NCI-H1436 treated with DMSO at 0.1 percent for 48 hours (cell line): ENCODE measurements at places on chromosomes 11 and 22.

DNA sequence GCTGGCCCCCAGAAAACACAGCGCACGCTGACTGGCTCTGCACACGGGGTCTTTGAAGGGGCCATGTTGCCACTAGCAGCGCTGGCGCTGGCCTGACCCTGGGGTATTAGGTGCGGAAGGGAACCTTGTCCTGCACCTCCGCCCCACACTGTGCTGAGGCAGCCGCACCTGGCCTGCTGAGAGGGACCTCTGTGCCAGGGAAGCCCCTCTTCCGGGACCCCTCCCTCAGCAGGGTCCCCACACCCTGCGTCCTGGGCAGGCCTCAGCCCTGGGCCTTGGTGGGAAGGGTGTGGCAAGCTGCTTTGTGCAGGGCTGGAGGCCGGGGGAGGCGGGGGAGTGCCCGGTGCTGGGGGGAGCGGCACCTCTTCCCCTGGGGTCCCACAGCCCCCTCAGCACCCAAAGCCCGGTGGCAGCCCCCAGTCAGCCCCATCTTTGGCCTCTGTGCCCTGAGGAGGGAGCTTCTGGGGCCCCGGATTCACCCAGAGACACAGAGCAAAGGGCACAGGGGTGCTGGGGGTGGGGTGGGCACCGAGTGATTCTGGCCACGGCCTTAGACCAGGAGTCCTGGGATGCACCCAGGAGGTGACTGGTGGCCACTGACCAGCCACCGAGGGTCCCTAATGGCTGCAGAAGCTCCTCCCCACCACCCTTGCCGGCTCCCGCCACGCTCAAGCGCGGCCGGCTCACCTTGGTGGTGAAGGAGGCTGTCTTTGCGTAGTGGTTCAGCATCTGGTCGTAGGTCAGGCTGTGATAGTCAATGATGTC, 11.4 kb downstream of the TTLL8 start:
- DNase-seq: no peak

DNA sequence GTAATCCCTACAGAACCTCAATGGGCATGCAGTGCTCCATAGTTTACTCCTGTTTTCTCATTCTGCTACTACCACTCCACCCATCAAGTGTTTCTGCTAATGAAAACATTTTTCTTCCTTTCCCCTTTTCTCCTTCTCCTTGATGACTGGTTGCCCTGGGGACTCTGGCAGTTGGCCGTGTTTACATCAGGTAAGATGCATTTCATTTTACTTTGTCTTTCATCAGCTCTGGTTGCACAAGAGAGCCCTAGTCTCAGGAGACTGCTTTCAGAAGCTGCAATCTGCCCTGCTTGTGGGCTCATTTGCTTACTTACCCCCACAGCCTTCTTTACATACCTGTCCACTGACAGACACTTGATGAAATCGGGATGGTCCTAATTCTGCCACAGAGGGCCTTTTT, 19.6 kb upstream of the LIMK2 start:
- DNase-seq: peak; percentile 44

GRCh38 chr11:114296605-114297372, 590 bp downstream of the NNMT start:
- no peak for DNase-seq

DNA sequence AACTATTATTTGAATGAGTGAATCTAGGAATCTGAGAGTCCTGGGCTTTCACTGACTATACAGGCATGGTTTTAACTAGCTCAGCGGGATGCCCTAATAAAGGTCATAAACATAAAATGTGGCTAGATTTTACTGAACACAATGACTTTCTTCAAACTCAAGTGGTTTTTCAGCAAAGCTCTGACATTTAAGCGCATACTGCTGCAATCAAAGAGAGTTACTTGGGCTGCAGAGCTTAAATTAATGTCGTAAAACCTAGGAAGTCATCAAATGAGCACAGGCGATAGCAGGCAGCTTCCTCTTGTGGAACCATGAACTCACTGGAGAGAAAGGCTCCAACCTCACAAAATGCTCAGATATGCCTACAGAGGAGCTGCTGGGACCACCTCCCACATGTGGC, 6.7 kb downstream of the CSNK2A3 start:
- DNase-seq: no peak

DNA sequence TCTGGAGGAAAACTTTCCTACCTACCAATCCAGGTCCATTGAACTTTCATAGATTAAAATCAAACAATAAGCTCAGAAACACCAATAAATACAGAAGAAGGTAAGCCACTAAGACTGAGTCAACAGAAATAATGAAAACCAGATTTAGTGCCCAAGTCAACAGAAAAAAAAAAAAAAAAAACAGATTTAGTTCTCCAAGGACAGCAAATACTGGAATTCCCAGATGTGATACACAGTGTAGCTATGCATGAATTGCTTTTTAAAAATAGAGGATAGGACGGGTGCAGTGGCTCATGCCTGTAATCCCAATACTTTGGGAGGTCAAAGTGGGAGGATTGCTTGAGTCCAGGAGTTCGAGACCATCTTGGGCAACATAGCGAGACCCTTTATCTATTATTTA, 15.7 kb downstream of the DMC1 start:
- no peak for DNase-seq

DNA sequence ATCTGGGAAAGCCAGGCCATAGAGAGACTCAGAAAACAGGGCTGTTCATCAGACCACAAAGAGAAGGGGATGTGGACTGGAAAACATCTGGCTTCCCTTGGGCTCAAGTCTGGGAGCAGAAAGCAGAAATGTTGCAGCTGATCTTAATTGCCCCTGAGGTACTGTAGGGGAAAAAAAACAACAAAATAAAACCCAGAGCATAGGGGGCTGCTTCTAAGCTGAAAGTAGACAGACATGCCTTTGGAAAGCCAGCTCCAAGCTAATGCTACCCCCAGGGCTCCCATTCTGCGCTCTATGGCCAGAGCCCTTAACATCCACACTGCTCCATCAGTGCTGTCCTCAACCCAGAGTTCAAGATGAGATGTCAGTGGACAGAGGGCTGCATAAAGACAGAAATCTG, 2.0 kb upstream of the PACSIN3 start:
- no peak for DNase-seq

- no peak for DNase-seq
Observed at GRCh38 chr22:40412441-40412840, 42.0 kb downstream of the SGSM3 start.

GRCh38 chr11:35688023-35688422, 25.4 kb downstream of the TRIM44 start:
- DNase-seq: no peak

DNA sequence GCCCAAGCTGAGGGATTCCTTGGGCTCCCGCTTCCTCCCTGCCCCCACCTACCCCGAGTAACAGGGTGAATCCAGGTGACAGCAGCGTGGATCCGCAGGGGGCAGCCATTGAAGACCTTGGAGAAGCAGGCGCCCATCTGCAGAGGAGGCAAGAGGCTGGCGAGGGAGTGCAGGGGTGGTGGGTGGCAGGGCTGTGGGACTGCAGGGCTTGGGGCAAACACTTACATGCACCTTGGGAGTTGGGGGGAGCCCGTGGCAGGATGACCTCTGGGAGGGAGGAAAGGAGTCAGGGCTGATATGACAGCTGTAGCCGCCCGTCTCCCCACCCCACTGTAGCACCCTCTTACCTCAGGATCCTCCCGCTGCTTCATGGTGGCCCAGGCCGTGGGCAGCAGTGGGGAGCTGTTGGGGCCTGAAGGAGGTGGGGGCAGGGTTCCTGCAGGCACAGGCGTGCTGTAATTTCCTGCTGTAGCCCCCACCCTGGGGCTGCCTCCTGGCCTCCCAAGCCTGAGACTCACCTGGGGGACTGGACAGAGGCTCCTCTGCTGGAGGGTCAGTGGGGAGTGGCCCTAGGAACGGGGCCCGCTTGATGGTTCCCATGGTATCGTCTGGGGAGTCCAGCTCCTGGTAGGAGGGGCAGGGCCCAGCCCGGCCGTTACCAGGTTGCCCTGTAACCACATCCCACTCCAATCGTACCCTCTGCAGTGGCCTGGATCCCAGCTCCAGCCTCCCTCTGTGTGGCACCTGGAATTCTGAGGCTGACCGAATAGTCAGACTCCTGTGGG, 6.1 kb downstream of the MAP4K2 start:
- no peak for DNase-seq

DNA sequence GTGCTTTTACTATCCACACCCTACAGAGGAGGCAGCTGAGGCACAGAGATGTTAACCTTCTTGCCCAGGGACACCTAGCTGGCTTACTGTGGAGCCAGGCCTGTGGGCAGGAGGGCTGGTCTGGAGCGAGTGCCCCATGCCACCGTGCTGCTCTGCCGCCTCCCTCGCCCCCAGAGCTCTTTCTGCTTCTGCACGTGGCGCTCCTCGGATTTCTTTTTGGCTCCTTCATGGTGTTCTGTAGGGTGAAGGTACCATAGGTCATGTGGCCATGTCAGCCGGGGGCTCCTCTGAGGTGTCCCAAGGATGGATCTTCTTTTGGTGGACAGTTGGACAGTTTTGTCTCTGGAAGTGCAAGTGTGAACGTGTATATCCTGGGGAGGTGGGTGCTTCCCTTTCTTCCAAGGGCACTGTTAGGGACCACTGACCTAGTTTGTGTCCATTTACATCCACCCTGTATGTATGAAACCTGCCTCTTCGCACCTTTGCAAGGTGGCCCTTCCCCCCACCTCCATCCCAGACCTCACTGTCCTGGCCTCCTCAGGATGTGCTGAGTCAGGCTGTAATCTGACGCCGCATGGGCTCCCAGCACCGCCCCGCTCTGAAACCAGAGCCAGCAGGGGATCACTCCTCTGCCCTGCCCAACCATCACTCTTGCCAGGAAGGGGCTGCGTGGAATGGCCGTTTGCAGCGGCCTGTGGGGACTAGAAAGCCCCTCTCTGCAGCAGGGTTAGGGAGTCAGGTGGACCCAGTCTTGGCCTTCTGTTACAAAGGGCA, 31.7 kb downstream of the POLR3H start:
- no peak for DNase-seq
